ENCODE measurements at places on chromosomes 5 and 9.
A peak's percentile ranks its signal among the peaks of the same experiment; 100 is the strongest.

DNA sequence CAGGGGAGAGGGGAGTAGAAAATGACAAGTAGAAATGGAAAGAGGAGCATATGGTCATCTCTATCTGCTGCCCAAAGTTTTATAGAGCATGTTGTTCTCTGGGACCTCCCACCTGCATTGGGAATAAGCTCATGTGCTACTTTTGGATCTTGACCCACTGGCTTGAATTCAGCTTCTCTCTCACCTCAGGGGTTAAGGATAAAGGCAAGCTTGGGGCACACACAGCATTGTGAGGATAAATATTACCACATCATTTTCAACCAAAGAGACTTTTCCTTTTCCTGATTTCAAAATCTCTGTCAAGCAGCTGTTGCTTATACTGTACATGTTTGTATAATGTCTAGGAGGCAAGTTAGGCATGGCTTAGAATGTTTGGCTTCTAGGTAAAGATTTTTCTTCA is 16.6 kb downstream of the ATP10B start:
- no peak for DNase-seq

DNA sequence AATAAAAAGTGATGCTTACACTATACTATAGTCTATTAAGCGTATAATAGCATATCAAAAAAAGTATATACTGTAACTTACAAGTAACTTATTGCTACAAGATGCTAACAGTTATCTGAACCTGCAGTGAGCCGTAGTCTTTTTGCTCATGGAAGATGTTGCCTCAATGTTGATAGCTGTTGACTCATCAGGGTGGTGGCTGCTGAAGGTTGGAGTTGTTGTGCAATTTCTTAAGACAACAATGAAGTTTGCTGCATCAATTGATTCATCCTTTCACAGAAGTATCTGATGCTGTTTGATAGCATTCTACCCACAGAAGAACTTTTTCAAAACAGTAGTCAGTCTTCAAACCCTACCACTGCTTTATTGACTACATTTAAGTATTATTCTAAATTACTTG is 7.8 kb upstream of the C9orf40 start:
- DNase-seq = no peak

GRCh38 chr5:143192191-143192900 is 211.1 kb downstream of the NR3C1 start:
- no peak for DNase-seq

- peak; percentile 39 for DNase-seq
Observed at GRCh38 chr5:179168664-179169063, 108.5 kb downstream of the ZNF354C start.

DNA sequence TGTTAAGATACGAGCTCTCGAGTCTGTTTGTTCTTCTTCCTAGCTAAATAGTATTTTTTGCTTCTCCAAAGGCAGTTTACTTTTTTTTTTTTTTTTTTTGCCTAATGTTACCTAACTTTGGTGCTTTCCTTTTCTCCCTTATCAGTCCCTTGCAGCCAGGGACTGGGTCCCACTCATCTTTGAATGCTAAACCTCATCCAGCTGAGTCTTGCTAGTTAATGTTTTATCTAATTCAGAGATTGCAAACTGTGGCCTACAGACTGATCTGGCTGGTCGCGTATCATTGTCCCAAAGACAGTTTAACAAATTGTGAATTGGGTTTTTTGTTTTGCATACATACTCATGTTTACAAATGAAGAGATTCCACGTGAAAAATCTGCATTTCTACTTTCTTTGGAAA is 95.7 kb upstream of the EFNA5 start:
- no peak for DNase-seq

GRCh38 chr5:90111364-90112032 is 298.1 kb downstream of the CETN3 start:
- no peak for DNase-seq

GRCh38 chr9:71858102-71858798 is 52.7 kb downstream of the ABHD17B start:
- no peak for DNase-seq

DNA sequence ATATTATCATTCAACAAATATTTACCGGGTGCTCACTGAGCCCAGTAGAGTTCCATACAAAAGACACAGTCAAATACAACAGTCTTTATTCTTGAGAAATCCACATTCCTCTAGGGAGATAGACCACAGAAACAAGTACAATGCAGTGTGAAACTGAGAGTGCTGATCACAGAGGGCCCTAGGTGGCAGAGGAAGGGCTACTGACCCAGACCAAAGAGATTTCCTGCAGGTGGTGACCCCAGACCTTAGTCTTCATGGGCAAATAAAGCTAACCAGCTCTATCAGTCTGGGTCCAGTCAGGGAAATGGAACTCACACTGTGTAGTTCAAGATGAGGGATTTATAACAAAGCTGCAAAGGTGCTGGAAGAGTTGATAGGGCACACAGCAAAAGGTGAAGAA is 110.4 kb upstream of the SLC27A6 start:
- DNase-seq = no peak

GRCh38 chr5:176597417-176598389 is 12.3 kb downstream of the GPRIN1 start:
- DNase-seq = no peak

- no peak for DNase-seq
Observed at GRCh38 chr9:91857291-91858212, 92.5 kb downstream of the ROR2 start.

DNA sequence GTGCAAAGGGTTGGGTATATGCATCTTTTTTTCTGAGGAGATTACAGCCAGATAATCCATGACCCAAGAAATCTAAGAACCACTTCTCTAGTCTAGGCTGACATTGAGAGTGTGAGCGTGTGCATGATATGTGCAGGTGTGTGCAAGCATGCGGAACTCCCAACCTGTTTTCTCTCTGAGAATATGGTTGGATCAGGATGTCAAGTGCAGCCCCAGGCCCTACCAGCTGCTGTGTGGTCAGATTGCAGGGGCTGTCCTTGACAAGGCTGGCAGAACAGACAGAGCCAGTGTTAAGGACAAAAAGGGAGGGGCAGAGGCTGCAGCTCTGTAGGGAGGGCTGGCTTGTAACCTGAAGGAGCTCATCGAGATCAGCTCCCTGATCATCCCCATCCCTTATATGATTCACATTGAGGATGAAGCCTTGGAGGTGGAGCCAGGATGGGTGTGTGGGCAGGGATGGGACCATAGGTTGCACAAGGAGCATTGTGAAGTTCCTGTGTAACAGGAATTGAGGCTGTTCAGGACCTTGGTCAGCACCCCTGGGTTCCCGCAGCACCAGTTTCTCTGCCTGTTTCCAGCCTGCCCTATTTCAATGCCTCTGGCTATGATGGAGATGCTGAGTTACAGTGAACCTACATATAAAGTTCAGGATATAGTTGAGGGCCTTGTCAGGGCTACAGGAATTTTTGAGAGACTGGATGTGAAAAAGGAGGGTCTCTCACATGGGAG is 52.6 kb upstream of the ARAP3 start:
- peak; percentile 70 for DNase-seq

GRCh38 chr5:72812488-72812887 is 4.0 kb upstream of the TNPO1 start:
- DNase-seq = no peak

- DNase-seq = no peak
Observed at GRCh38 chr5:108749128-108749861, 1.6 kb downstream of the FER start.

DNA sequence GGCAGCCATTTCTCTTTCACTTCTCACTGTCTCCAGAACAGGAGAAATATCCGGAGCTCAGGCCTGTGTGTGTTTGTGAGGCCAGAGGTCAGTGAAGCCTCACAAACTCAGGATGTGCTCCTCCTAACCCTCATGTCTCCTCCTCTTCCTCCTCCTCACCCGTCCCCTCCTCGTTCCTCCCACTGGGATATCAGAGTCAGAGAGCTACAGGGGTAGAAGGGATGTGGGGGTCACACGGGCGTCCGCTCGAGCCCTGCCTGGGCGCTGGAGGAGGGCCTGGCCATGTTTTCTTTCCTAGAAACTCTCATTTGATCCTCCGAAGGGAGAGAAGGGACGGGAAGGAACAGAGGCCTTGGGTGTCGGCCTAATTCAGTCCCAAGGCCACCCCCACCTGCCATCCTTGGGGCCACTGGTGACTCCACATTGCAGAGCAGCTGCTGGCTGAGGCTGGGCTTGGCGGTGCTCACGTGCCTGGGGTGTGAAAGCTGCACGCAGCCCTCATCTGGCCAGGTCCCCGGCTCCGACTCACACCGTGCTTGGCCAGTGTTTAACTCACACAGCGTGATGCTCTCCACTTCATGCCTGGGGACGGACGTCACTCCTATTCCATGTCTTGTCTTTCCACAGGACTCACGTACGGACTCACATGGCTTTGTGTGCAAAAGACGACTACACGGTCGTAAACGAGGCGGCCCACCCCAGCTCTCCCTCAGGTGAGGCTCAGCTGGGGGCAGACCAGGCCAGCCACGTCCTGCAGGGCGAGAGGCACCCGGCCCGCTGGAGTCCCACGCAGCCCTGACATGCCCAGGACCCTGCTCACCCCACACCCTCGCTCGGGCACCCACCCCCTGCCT is 22.6 kb upstream of the SLC6A19 start:
- DNase-seq = peak; percentile 51

Data from right cardiac atrium (tissue), 5 donors.